ENCODE measurements at places on chromosomes 3 and 15.
A peak's percentile ranks its signal among the peaks of the same experiment; 100 is the strongest.

- no peak for DNase-seq
These were observed 369.5 kb downstream of the MFSD1 start for GRCh38 chr3:159171333-159171732.

- no peak for DNase-seq
These were observed 83.7 kb downstream of the VGLL4 start for GRCh38 chr3:11559816-11560633.

- DNase-seq = peak; percentile 80
These were observed 624 bp downstream of the BRK1 start for GRCh38 chr3:10116138-10116460.

DNA sequence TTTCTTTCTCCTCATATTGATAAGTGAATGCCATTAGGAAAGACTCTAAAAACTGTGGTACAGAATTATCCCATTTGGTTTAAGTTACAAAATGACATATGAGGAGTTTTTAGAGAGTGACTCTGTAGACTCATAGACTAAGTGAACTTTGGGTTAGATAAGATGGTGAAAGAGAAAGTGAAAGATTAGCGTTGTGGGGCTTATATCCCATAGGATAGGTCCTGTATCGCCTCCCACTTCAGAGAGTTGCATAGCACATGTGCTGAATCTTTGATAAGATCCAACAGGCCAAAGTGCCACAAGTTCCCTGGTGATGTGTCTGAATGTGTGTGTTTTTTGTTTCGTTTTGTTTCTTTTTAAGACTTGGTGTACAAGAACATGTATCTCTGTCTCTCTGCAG is 666.9 kb downstream of the MECOM start:
- DNase-seq = peak; percentile 94

GRCh38 chr3:183500981-183501704 is 54.4 kb downstream of the KLHL6 start:
- no peak for DNase-seq

DNA sequence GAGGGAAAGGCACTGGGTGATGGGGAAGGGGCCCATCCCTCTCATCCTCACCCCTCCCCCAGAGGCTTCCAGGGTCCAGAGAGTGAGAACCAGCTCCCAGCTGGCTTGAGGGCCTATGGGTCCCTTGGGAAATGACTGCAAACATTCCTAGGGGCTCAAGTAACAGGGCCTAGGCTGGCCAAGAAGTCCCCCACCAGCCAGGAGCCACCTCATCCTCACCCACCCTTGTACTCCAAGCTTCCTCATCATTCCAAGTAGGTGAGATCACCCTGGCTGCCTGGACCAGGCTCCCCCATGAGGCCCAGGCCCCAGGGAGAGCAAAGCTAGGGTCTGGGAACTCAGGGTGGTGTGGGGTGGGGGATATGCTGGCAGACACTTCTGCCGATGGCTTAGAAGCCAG is 14.8 kb downstream of the LOXL1 start:
- no peak for DNase-seq

DNA sequence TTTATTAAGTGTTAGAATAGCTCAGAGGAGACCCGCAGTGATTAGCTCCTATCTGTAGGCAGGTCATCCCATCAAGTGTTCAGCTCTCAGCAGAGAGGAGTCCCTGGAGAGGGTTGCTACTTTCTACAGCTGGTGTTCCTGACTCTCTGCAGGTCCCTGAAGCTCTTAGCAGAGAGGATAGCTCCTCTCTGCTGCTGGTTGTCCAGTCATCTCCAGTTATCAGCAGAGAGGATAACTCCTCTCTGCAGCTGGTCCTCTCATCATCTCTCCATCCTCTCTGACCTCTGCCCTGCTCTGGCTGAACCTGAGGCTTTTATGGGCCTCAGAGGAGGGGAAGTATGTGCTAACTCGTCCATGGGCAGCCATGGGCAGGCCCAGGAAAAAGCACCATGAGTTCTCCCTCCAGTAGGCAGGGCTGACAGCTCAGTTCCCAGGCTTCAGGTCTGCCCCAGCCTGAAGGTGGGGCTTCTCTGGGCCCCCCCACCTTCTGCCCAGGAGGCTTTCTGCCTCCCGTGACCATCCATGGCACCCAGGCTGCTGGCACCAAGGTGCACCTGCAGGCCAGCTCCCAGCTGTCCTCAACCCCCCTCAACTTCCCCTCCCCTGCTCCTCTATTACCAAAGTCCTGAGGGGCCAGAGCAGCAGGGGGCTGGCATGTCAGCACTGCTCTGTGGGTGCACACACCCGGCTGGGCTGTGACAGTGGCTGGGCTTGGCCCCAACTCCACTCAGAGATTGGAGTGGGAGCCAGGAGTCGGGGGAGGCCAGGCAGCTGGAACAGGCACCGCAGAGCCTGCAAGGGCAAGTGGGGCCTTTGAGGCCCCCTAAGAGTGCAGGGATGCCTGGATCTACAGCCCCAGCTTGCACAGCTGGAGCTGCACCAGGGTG is 98.9 kb upstream of the FRMD4B start:
- no peak for DNase-seq

DNA sequence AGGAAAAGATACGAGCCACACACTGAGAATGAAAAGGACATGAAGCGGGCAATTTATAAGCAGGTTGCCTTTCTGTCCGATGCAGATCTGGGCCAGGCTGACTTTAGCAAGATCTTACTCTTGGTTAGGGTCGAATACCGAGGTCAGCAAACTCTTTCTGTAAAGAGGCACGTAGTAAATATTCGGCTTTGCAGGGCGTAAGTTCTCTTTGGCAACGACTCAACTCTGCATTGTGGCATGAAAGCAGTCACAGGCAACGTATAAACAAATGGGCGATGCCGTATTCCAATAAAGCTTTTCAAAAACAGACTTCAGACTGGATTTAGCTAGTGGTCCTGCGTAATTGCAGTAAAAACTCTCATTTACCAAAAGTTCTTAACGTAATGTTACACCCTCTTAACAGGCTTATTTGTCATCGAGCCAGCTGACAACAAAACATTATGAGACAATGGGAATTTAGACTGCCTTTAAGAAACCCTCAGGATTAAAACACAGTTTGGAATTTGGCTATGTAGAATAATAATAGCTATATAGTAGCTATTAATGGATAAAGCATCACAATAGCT is 13.1 kb upstream of the RPL35A start:
- no peak for DNase-seq

GRCh38 chr15:39618063-39618823 is 37.4 kb downstream of the THBS1 start:
- DNase-seq = no peak

DNA sequence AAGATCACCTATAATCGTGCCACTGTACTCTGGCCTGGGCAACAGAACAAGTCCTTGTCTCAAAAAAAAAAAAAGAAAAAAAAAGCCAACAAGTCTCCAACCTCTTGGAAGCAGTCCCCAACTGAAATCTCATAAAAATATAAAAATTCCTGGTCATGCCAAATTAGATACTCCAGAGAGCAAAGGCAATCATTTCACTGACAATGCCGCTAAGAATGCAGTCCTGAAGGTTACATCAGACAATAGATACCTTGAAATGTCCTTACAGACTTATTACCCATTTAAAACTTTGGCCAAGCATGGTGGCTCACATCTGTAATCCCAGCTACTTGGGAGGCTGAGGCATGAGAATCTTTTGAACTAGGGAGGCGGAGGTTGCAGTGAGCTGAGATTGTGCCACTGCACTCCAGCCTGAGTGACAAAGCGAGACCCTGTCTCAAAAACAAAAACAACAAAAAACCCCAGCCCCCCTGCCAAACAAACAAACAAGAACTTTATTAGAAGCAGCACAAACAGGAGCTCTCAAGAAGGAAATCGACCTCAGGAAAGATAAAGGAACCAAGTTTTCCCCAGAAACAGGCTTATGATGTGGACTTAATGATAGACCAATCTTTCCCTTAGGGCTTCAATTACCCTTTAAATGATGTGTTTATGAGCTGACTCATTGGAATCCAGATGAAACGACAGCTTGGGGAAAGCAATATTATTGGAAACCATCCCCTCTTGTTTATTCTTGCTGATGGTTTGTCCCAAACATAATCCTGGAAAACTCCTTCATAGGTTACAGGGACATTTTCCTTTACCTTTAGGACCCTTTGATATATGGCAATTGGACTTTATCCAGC is 53.1 kb upstream of the XCR1 start:
- DNase-seq = no peak

DNA sequence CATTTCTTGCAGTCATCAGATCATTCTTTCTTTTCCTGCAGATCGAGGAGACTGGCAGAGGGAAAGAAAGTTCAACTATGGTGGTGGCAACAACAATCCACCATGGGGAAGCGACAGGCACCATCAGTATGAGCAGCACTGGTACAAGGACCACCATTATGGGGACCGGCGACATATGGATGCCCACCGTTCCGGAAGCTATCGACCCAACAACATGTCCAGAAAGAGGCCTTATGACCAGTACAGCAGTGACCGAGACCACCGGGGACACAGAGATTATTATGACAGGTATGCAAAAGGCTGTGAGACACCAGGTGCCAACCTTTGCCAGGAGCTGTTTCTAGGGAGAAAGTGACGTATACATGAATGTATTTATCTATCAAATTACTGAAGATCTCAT is 69.0 kb downstream of the RGMA start:
- DNase-seq = no peak

DNA sequence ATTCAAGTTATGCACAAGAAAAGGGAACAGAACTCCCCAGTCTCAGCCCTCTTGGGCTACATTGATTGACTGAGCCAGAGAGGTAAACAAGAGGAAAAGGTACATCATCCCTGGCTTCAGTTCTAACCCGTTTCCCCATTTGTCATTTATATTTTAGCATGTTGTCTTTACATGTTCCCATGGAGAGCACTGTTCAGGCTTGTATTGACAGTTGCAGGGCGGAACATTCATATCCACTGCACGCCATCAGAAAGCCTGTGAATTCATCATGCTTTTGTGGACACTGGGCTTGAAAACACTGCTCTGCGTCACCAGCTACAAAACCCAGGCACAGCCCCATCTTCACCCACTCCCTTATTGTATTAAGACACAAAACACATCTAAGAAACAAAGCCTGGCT is 240.9 kb upstream of the EIF1B start:
- DNase-seq = no peak

DNA sequence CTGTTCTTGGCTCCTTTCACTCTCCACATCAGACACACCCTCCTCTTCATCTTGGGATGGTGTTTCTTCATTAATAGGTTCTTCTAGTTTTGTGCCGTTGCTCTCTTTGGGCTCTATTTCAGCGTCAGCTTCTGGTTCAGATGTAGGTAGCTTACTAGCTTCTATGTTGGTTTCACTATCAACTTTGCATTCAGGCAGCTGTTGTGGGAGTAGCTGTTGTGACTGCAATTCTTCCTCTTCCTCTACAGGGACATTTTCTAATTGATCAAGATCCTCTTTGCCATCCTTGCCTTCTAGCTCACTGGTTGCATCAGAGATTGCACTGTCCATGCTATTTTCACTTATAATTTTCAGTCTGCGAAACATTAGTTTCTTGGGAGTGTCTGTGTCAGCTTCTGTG is 80.1 kb downstream of the SETD2 start:
- DNase-seq = peak; percentile 77

DNA sequence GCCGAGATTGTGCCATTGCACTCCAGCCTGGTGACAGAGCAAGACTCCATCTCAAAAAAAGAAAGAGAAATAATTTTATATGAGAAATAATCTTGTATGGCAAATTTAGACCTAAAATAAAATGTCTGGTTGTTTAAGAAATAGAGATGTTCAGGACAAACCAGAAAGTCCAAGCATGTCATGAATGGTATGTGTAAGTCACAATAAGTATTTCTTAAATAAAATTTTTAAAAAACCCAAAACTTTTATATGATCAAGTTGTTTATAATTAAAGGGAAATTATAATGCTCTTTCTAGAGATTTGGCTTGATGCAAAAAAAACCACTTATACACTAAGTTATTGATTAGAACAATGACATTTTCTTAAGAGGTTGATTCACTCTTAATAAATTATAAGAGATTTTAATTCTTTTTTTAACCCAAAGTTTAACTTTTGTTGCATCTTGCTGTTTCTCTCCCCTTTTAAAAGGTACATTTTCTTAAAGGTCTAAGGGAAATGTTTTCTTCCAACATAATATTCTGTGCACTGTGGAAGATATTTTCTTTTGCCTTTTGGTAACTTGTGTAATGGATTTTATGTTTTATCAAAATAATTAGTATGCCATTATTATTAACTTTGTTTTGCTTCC is 105.7 kb downstream of the RTP4 start:
- DNase-seq = peak; percentile 34

GRCh38 chr15:91140601-91141000 is 40.5 kb downstream of the SV2B start:
- DNase-seq = peak; percentile 40

- DNase-seq = no peak
These were observed 15.5 kb downstream of the ZIC4 start for GRCh38 chr3:147390589-147391569.

GRCh38 chr15:66774001-66774814 is 72.2 kb downstream of the SMAD6 start:
- DNase-seq = peak; percentile 26

DNA sequence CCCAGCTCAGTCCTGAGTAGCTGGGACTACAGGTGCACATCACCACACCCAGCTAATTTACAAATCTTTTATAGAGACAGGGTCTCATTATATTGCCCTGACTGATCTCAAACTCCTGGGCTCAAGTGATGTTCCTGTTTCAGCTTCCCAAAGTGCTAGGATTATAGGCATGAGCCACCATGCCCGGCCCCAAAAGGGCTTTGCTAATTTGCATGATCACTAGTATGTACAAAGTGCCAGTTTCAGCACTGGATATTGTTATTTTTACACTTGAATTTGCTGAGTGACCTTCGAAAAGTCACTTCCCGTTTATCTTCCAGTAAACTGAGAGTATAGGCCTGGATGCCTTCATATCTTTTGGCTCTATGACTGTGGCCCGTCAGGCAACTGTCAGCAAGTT is 12.2 kb downstream of the CLN6 start:
- DNase-seq = no peak

- DNase-seq = peak; percentile 86
These were observed 82.6 kb upstream of the GCNT3 start for GRCh38 chr15:59528961-59529402.

DNA sequence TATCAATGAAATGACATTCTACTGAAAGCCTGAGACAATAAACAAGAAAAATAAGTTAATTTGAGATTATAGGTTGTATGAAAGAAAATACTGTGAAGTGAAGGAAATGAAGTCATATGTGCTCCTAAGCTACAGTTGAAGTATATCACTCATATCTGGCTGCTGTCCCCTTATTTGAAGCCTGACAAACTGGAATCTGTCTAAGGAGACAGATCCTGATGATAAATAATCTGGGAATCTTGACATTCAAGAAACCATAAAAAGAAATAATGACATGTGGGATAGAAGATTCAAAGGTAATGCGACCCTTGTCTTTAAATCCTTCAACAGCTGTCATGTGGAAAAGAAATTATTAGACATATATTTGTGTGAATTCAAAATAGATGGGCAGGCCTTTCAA is 424.5 kb upstream of the LMCD1 start:
- DNase-seq = no peak

GRCh38 chr15:78565097-78565950 is at the start of gene CHRNA5:
Gene CHRNA5 (plus strand): TSS chr15:78565520. CDS start chr15:78565720, 200 bp downstream.
- peak; percentile 83 for DNase-seq

DNA sequence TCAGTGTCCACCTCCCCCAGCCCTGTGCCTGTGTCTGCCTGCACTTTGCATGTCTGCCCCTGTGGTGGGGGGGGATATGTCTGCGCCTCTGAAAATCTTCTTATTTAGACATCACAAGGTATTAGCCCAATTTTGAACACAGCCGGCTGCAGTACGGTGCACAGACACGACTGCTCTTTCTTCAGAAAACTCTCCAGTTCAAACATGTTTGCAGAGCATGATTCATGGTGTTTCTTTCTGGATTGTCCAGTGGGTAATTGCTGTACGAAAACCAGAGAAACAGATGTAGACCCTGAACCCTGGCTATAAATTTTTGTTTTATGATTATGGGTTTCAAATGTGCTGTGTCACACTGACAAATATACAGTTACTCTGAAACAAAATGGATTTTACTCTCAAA is 3.4 kb upstream of the RARB start:
- DNase-seq = no peak

All from OCI-M1 (cell line).